ENCODE measurements at places on chromosomes 1 and 21.

GRCh38 chr1:26164861-26165842, 3.6 kb downstream of the C1orf232 start:
- DNase-seq = no peak

- no peak for DNase-seq
Measured at GRCh38 chr1:29747196-29747595, 510.9 kb downstream of the PTPRU start.

DNA sequence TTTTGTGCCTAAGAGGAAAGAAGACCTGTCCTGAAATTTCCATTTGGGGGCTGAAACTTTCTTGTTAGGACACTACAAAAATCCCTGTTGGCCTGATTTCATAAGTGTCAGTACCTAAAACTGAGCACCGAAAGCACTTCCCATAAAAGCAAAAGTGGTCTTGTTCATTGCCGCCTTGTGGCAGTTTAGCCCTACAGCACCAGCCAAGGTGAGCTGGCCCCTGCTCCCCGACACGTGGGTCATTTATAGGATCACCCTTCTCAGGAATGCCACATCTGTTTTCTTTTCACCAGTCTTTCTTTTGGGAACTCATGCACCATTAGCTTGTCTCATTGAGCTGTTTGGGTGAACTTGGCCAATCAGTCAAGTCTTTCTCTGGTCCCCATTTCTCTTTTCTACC, 155.8 kb upstream of the KAZN start:
- DNase-seq = no peak

GRCh38 chr1:13628711-13629110, 45.1 kb downstream of the PDPN start:
- no peak for DNase-seq

DNA sequence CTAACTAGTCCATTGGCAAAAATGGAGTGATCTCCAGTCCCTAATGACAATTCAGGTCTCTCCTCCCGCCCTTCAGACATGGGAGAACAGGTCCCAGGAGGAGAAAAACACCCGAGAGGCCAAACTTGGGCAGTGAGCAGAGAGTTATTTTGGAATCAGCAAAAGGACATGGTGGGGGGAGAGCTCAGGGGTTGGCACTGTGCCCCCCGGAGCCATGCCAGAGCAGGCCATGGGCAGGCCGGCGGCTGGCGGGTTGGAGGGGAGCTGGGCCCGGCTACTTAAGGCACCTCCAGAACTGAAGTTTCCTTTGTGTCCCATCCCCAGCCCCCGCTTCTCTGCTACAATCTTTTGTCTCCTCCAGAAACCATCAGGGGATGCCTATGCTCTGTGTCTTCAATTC, 7.1 kb downstream of the LGR6 start:
- no peak for DNase-seq

- no peak for DNase-seq
Measured at GRCh38 chr1:111758373-111758772, 2.7 kb downstream of the DDX20 start.

- no peak for DNase-seq
Measured at GRCh38 chr1:201676197-201676596, 137.3 kb downstream of the NAV1 start.

DNA sequence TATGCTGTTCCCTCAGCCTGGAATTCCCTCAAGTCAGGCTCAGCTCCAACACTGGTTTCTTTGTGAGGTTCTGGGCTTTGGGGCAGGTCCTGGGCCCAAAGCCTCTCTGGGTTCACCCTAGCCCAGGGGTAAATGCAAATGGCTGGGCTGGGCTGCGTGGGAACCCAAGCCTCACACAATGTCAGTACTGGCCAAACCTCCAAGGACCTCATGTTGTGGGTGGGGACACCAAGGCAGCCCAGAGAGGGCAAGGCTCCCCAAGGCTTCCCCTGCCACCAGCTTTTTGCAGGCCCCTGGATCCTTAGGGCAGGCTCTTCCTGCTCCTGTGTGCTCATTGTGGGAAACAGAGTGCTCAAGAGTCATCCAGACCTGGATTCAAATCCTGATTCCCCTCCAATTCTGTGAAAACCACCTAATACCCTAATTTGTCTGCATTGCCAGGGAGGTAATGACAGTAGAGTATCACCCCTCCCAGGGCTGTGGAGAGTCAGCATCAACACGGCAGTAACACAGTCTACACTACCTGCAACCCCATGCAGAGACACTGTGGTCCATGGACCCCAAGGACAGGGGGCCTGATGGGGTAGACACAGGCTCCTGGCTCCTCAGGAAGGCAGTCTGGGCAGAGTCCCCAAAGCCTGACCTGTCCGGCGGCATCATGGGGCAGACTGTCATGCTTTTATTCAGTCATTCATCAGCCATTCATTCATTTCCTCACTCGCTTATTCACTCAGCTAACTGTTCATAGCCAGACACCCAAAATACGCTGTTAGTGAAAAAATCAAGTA, 85.7 kb downstream of the DMRTB1 start:
- DNase-seq = no peak

DNA sequence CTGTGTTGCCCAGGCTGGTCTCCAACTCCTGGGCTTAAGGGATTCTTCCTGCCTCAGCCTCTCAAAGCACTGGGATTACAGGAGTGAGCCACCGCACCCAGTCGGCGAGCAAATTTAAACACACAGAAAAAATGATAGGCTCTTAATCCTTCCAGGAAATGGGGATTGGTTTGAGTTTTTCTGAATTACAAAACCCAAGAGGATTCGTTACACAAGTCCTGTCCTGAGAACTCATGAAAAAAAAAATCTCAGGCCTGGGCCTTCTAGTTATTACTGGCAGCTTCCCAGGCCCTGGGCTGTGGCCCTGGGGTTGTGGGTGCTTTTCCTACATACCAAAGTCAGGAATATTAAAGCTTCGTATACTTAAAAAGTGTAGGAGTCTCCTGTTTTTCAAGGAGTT, 6.3 kb upstream of the IFNGR2 start:
- no peak for DNase-seq

DNA sequence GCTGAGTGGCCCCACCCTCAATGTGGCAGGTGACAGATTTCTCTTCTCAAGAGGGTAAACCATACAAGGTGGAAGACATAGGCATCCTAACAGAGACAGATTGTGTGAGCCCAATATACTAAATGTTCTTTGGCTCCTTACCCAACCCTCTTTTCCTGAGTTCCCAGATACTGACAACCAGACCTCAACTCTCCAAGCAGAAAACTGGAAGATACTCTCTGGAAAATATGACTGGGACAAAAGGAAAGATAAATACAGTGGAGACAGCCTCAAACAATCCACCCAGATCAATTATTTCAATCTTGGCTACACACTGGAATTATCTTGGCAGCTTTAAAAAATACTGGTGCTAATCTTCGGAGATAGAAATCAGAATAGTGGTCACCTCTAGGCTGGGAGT, 6.5 kb downstream of the EVI5 start:
- DNase-seq = no peak

- DNase-seq = no peak
Measured at GRCh38 chr1:61504852-61505390, 220.0 kb downstream of the TM2D1 start.

- peak; percentile 15 for DNase-seq
Measured at GRCh38 chr1:8197493-8198282, 120.2 kb upstream of the SLC45A1 start.

- DNase-seq = no peak
Measured at GRCh38 chr1:161706113-161706481, 932 bp upstream of the FCRLA start.

- no peak for DNase-seq
Measured at GRCh38 chr1:185920602-185921001, 186.4 kb downstream of the HMCN1 start.

GRCh38 chr21:32256251-32256650, 22.6 kb downstream of the MIS18A start:
- no peak for DNase-seq

DNA sequence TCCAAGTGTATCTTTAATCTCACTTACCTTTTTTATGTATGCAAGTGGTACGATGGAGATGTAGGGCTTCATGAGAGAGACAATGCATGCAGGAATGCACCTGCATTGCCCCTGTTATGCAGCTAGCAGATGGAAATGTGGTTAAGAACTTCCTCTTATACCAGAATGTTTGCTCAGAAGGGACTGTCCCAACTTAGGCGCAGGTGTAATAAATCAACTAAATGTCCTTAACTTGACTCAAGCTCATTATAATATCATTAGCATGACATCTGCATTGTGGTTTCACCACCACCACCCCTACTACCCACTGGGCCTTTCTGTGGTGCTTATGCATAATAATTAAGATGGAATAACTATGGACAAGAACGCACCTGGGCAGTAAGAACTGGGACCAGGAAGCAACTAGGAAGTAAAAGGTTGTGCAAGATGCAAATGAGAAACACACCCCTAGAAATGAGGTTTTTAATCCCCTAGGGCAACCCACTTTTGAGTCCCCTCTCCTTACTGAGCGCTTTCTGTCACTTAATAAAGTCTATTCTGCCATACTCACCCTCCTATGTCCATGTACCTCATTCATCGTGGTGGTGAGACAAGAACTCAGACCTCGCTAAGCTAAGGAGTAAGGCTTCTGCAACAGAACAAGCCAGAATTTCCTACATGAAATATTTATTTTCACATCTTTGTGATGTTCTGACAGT, 1103.3 kb upstream of the B3GALT2 start:
- no peak for DNase-seq

DNA sequence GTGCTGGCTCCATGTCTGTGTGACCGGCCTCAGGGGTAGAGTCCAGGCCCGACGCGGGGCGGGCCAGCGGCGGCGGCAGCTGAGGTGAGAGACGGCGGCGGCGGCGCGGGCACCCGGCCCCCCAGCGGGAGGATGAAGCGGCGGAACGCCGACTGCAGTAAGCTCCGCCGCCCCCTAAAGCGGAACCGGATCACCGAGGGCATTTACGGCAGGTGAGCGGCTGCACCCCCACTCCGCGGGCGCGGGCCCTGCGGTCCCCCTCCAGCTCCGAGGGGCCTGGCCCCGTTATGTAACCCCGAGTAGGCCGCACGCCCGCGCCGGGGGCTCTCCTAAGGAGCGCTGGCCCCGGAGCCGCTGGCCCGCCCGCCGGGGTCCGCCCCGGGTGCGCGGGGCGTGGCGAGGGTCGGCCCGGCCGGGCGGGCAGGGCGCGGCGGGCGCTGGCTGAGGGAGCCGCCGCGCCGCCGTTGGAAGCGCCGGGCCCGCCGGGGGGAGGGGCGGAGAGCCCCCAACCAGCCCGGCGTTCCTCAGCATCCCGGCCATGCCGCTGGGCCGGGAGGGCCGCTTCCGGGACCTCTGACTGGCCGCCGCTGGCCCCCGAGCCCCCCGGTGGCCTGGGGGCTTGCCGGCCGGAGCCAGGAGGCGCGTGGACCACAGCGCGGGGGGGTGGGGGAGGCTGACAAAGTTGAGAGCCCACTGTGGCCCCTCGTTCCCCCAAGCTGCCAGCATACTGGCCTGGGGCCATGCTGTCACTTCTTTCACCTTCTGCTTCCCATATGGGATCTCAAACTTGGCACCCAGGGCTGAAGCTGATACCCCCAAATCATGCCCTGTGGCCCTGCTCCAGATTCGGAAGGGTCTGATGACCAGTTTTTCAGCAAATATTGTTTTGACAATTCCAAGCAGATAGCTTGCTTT, 527 bp downstream of the MACO1 start:
- DNase-seq = no peak

DNA sequence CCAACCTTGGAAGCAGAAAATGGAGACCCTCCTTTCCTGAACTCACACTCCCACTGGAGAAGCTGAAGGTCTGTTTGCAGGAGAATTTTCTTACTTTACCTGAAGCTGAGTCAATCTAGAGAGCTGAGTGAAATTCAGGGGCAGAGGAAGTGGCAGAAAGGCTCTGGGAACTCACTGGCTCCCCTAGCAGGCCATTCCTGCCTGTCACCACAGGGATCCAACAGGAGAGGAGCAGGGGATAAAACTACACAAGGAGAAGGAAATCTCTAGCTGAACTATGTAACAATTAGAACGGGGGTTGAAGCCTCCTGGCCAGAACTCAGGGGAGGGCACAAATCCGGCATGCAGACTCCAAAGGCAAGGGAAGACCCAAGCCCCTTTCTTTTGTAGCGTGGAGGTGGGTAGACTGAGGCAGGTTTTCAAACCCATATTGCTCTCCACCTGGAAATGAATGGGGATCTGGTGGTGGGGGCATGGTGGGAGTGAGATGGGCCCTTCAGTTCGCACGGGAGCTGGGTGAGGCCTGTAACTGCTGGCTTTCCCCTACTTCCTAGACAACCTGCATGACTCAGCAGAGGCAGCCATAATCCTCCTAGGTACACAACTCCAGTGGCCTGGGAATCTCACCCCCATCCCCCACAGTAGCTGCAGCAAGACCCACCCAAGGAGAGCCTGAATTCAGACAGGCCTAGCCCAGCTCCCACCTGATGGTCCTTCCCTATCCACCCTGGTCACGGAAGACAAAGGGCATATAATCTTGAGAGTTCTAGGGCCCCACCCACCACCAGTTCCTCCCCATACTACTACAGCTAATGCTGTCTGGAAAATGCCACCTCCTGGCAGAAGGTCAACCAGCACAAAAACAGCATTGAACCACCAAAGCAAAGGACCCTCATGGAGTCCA, 158.1 kb downstream of the LTN1 start:
- no peak for DNase-seq

GRCh38 chr21:45590246-45590725, 48.0 kb upstream of the SLC19A1 start:
- DNase-seq = peak; percentile 65

DNA sequence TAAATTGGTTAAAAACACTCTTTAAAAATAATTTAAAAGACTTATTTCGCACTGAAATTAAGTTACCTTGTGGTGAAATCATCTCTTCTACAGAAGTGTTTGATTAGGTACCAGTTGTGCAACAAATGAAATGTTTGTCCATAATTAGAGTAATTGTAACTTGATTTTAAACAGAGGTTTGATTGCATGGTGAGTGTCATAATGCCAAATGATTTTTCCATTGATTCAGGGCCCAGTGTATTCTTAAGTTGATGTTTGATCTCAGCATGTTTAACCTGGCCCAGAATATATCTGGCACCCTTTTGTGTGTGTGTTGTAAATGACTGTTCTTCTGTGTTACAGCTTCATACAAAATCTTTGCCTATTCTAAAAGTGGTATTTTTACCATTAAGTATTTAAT, 28.5 kb downstream of the LRRC8B start:
- DNase-seq = no peak

DNA sequence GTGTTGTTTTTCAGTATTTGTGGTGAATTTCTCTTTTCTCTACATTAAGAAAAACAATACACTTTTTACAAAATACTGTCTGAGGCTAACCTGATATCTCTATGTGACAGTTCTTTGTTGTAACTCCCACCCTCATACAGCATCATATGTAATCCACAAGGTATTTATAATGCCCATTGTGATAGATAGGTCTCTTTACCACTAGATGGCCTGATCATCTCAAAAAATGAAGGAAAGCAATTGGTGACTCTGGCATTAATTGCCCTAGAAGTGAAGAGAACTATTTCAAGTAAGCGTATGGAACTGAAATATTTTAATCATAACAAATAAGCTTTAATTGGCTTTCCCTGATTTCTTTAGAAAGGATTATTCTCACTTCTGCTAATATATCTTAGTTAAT, 36.2 kb upstream of the HFM1 start:
- no peak for DNase-seq

DNA sequence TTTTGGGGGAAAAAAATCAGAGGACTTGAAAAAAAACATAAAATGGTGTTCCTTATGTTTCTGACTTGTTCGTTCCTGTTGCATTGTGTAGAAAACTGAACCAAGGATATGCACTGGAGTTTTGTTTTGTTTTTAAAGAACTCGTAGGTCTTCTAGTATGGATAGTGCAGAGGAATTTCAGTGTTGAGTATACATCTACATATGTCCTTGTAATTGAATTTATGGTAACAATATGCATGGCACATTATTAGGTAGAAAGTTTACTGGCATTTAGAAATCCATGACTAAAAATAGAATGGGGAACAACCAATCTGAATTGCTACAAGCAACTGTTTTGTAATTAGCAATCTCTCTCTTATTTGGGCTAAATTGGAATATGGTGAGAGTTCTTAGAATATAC, 188.3 kb upstream of the ZRANB2 start:
- DNase-seq = no peak

Measured in stimulated activated CD8-positive, alpha-beta memory T cell treated with anti-CD3 and anti-CD28 coated beads, Interleukin-2, amount 100 ng/mL, for 48 hours (primary cell).